ENCODE measurements at places on chromosomes 1 and 21.

GRCh38 chr1:38964140-38964548 is 22.5 kb upstream of the RHBDL2 start:
- DNase-seq = no peak

DNA sequence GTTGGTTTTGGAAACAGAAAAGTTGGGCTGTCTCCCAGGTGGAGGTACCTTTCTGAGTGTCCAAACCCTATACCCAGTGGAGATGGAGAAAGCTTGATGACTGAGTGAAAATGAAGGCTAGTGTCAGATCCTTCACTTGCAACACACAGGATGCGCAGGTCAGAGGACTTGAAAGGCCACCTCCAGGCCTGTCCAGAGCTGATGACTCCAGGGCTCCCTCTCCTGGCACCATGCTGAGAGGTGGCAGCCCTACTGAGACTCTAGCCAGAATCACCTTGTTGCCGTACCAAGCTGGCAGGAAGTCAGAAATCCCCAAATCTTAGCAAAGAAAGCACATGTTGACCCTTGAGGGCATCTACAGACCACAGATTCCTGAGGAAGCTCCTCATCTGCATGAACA is 16.4 kb downstream of the KNCN start:
- no peak for DNase-seq

GRCh38 chr1:59064592-59064991 is 232.3 kb upstream of the FGGY start:
- DNase-seq = no peak

GRCh38 chr1:16396591-16396990 is 29.5 kb downstream of the SZRD1 start:
- no peak for DNase-seq

DNA sequence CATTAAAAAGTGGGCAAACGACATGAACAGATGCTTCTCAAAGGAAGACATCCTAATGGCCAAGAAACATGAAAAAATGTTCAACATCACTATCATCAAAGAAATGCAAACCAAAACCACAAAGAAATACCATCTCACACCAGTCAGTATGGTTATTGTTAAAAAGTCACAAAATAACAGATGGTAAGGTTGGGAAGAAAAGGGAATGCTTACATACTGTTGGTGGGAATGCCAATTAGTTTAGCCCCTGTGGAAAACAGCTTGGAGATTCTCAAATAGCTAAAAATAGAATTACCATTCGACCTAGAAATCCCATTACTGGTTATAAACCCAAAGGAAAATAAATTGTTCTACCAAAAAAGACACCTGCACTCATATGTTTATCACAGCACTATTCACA is 369.4 kb downstream of the KCNH1 start:
- no peak for DNase-seq

GRCh38 chr21:41817228-41817627 is 50.4 kb upstream of the RIPK4 start:
- peak; percentile 20 for DNase-seq

DNA sequence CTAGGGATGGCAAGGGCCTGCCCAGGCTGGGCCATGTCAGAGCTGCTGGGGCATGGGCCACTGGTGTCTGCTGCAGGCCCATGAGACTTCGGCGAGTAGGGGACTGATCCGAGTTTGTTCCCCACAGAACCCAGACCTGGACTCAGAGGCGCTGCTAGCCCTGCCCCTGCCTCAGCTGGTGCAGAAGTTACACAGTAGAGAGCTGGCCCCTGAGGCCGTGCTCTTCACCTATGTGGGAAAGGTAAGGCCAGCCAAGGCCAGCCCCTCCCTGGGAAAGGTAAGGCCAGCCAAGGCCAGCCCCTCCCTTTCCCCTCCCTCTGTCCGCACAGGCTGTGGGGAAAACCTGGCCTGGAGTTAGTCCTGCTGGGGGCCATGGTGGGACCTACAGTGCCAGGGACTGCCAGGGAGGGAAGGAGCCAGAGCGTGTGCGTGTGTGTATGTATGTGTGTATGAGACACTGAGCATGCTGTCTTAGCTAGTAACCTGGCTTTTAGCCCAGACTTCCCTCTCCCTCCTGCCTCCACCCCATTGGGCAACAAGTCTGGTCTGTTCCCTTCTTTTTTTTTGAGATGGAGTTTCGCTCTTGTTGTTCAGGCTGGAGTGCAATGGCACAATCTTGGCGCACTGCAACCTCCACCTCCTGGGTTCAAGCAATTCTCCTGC is 8.0 kb downstream of the FAAH start:
- peak; percentile 22 for DNase-seq

DNA sequence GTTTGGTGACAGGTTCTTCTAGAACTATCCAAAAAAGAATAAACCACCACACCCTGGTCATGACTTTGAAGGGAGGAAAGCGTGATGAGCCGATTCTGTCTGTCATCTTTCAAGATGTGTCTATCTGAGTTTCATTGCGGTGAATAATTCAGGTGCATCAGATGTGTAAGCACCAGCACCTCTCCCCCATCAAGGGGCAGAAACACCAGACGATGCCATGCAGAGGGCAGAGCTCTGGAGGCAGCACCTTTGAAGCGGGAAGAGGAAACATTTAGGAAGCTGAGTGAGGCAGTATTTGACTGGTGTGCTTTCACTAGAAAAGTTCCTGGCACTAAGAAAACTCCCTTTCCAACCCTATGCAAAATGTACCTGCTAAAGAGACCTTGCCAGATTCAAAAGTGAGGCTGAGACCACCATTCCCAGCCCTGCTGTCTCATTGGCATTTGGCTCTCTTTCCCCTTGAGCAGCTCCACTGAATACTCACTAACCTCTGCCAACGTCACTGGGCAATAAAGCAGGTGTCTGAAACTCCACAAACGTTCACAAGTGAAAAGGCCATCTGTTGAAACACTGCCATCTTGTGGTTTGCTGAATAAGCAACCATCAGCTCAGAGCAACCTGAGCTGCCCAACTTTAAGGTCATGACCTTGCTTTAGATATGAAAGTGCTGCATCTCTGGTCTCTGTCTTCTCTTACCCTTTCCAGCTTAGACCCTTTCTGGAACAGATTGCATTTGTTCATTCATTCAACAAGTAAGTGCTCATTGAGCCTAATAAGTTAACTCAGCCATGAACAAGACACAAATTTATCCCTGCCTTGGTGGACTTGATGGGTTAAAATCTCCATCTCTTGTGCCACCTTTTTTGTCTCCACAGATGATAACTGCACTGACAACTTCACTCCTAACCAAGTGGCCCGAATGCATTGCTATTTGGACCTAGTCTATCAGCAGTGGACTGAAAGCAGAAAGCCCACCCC is 228.6 kb downstream of the PAPPA2 start:
- DNase-seq = peak; percentile 69

DNA sequence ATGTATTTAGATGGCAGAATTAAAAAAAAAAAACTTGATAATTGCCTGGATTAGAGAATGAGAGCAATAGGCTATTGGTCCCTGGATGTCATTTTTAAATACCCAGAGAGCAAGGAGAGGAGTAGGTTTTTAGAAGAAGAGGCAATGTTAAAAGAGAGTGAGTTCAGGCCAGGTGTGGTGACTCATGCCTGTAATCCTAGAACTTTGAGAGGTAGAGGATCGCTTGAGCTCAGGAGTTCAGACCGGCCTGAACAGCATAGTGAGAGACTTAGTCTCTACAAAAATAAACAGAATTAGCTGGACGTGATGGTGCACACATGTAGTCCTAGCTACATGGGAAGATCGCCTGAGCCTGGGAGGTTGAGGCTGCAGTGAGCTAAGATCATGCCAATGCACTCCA is 15.9 kb upstream of the MUTYH start:
- DNase-seq = no peak

GRCh38 chr1:229106526-229107125 is 164.3 kb upstream of the RAB4A start:
- DNase-seq = no peak

DNA sequence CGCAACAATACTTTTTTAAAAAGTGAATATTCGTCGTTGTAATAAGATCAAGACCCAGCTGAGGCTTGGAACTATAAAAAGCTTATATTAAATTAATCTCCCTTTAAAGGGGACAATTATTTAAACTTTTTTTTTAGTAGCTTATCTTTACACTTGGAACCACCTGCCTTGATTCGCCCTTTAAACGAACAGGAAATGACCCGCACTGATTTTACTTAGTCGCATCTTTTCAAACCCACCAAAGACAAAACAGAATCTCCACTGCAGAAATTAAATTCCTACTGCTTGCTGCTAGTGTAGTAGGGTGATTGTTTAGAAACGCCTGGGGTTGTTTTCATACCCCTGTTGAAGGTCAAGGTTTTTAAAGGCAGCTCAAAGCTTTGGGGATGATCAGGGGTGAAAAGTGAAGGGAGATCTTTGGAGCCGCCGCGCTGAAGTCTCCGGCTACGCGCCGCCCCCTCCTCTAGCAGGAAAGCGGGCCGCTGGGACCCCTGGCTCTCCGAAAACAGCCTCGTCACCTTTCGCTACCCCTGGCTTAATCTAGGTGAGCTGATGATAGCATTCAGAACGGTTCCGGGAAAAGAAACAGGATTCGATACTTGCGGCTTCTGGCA is 163.4 kb downstream of the RUNX1 start:
- DNase-seq = no peak

DNA sequence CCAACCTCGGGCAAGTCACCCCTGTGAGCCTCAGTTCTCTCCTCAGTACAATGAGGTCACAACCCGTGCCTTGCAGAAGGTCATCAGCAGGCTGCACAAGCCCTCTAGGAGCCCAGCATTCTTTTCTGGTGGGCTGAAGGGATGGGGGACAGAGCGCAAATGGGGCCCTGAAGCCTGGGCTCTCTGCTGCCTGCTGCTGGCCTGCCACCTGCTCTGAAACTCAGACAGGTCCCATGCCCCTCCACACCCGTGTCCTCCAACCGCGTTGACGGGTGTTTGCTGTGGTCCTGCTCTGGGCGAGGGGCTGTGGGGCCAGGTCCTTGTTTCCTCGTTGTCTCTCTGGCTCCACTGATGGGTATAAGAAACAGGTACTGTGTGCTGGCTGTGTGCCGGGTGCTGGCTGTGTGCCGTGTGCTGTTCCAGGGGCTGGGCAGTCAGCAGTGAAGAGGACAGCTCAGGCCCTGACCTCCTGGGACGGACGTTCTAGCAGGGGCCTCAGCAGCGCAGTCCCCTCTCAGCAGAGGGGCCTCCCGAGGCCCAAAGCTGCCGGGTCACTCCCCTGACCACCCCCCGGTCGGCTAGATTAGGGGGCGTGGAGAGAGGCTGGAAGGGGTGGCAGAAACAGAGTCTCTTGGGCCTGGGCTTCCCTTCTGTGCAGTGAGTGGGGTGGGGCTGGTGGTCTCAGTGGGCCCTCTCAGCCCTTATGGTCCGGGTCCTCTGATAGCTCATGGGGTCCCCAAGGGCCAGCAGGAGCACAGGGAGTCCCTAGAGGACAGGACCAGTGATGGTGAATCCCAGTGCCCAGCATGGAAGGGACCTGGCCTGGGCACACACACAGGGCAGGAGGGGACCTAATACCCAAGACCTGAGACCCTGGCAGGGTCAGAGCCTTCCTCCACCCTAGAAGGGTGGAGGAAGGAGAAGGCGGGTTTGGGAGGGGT is 42.1 kb downstream of the DMRTB1 start:
- no peak for DNase-seq

GRCh38 chr1:109197158-109198042 is 16.3 kb upstream of the SARS1 start:
- no peak for DNase-seq

GRCh38 chr1:117561551-117561950 is 44.3 kb upstream of the TENT5C start:
- DNase-seq = no peak

DNA sequence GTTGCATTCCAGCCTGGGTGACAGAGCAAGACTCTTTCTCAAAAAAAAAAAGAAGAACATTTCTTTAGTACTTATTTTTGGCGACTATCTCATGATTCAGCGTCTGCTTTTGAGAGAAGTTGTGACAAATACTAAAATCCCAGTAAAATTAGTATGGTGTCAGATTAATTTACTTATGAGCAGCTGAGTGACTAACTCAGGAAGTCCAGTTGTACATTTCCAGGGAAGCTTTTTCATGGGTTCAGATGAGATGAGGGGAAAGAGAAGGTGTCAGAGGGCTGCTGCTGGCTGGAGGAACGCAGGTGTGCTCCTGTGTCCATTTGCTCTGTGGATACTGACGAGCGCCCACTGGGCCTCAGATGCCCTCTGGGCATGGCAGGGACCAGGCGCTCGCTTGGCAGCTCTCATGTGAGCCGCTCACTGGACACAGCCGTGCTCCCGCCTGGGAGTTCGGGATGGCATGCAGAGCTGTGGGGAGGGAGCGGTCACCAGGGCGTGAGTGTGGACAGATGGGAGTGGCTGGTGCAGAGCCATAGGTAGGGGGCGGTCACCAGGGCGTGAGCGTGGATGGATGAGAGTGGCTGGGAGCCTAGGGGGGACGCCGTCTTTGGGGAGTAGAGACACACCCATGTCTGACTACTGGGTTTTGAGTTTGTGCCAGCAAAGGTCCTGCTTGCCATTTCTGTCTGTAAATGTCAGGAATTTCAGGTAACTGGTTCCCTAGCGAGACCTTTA is 55.0 kb downstream of the ADARB1 start:
- no peak for DNase-seq

DNA sequence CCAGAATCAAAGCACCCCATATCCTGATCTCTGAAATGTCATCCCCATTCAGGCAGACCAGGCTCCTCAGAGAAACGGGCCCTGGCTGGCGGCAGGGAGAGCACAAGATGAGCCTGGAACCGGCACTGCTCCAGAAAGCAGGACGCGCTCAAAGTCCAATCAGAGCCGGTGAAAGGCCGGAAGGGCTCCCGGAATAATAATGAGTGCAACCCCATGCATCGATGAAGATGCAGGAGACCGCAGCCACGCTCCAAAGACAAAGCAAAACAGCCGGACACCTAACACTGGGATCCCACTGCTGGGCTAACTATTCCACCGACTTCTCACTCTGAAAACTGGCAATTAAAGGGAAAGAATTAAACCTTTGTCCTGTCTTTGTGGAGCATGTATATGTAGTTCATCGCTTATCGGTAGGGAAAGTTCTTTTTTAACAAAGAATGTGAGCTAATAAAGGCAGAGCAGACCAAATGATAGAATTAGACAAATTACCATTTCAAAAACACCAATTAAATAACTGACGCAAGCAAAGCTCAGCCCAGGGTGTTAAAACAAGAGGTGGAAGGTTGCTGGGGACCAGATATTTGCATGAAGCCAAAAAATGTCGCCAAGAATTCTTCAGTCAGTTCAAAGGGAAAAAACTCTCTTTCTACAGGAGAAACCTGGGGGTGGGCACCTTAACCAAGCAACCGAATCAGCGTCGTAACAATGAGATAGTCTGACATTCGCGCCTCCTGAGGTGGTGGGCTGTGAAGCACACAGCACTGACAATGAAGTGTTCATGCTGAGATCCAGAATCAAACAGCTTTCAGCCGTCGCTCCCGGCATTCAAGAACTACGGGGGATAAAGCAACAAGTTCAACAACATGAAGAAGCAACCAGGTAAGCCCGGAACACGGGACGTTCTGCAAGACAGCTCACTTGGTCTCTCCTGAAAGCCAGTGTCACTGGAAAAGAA is 95.2 kb downstream of the NPHP4 start:
- no peak for DNase-seq

- no peak for DNase-seq
Observed at GRCh38 chr1:116748272-116748671, 6.0 kb upstream of the CD2 start.

- peak; percentile 82 for DNase-seq
Observed at GRCh38 chr1:33443705-33444180, 12.8 kb upstream of the PHC2 start.

- no peak for DNase-seq
Observed at GRCh38 chr1:53294567-53294966, 33.3 kb downstream of the LRP8 start.
